Activated CD4-positive, alpha-beta T cell treated with anti-CD3 and anti-CD28 coated beads, Interleukin-2, amount 10 ng/mL, durations not matched to agents 7 days and 5 days (primary cell): ENCODE measurements at places on chromosomes 6 and 20.
A peak's percentile ranks its signal among the peaks of the same experiment; 100 is the strongest.

- DNase-seq, result no peak
These were observed 45.2 kb downstream of the BCKDHB start for GRCh38 chr6:80151635-80152034.

DNA sequence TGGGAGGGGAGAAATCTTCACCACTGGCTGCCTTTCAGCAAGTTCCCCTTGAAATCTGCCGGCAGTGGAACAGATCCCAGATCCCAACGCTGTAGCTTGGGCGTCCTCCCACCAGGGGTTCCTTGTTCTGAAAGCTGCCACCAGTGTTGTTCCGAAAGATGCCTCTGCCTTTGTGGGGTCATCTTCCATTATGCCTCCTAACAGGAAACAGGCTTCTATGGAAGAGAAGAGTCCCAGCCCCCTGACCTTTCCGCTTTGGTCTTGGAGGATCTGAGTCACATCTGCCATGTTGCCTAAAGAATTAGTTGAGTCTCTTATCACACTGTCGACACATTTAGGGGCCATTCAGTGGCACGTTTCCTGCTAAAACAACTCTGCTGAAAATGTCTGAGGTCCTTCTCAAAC lies 57.5 kb upstream of the NFATC2 start:
- DNase-seq, result no peak

- no peak for DNase-seq
These were observed 14.8 kb upstream of the MDGA1 start for GRCh38 chr6:37712508-37712907.

- DNase-seq, result no peak
These were observed 63.4 kb downstream of the SERAC1 start for GRCh38 chr6:158104696-158105095.

DNA sequence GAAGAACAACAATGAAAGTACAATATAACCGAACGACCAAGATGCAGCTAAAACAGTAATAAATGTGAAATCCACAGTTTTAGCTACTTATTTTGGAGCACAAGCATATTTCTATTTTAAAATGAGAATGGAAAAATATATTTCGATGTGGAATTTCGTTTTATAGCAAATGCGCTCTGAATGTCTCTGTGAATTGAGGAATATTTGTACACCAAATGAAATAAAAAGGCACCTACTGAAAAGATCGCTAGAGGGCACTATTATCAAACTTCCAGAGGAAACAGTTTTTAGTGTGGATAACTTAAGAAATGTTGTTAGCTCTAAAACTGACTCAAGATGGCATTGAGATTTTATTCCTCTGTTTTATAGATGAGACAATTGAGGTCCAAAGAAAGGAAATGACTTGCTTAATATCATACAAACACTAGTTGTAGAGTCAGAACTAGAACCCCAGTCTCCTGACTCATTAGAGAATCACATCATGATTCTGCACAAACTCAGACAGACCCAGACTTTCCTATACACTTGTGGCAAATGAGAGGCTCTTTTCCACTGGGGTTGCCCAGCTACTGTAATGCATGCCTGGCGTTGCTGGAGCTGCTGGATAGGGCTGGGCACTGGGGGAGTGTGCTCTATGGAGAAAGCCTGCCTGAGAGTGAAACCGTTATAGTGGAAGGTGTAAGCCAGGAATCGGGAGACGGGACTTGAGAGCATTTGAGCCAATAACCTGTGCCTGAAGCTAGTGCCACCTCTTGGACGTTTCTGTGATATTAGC lies 51.9 kb downstream of the GCLC start:
- DNase-seq, result no peak

DNA sequence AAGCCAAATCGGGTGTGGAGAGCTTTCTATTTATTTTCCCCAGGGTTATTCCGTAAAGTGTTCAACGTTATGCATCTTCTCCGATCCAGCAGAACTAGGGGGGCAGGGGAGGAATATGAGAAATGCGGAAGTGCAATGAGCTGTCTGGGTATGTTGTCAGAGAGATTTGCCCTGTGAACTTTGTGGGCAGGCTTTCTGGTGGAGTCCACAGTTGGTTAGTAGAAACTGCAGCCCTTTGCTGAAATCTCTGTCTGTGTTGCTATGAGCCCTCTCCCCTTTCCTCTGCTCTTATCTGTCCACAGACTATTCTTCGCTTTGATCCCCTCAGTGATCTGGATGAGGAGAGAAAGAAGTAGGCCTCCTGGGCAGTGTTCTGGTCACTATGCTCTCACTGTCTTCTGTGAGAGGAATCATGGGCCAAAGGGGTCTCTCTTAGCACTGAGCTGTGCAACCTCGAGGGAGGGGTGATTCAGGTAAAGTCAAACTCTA lies 158.9 kb upstream of the FUT9 start:
- no peak for DNase-seq

DNA sequence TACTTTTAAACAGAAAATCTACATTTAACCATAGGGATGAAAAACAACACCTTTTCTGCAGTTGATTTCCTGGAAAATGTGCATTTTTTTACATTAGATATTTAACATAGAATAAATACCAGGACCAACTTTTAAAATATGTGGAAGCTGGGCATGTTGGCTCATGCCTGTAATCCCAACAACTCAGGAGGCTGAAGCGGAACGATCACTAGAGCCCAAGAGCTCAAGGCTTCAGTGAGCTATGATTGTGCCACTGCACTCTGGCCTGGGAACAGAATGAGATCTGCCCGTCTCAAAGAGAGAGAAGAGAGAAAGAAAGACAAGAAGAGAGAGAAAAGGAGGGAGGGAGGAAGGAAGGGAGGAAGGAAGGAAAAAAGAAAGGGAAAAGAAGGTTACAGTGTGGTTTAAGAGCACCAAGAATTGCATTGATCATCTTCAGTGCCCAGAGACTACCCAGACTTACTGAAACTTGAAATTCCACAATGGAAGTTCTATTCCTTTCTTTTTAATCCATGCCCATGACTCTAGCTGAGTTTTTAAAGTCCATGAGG lies 189.4 kb upstream of the ARID1B start:
- DNase-seq, result no peak

DNA sequence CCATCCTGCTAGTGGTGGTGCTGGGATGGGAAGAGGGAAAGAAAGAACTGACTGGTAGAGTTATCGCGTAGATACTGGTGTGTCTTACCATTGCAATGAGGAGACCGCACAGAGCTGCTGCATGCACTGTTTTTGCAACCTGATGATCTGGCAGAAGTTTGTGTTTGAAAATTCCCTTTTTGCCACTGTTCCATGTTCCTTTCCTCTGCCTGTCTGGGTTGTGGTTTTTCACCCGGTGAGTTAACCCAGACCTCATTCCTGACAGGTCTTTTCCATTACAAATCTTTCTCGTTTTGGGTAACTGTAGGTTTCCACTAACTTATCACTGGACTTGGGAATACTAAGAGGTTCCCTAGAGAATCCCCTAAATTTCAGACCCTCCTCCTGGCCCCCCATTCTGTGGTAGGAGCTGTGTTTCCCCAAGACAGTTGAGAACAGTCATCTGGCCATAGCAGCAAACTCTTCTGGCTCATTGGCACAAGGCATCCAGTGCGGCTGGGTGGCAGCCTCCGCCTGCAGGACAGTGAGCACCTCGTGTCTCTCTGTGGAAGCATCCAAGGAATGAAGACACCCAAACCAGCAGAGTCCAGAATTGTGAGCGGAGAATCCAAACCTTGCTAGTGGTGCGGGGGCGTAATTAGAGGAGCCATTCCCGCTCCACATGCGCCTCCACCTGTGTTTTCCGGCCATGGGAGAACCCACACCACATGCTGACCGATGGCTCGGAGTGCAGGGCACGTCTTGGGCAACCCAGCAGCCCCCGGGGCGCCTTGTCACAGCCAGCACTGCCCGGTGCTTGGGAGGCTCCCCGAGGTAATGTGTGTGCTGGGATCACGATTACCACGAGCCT lies 32.8 kb downstream of the ERMARD start:
- DNase-seq, result no peak

DNA sequence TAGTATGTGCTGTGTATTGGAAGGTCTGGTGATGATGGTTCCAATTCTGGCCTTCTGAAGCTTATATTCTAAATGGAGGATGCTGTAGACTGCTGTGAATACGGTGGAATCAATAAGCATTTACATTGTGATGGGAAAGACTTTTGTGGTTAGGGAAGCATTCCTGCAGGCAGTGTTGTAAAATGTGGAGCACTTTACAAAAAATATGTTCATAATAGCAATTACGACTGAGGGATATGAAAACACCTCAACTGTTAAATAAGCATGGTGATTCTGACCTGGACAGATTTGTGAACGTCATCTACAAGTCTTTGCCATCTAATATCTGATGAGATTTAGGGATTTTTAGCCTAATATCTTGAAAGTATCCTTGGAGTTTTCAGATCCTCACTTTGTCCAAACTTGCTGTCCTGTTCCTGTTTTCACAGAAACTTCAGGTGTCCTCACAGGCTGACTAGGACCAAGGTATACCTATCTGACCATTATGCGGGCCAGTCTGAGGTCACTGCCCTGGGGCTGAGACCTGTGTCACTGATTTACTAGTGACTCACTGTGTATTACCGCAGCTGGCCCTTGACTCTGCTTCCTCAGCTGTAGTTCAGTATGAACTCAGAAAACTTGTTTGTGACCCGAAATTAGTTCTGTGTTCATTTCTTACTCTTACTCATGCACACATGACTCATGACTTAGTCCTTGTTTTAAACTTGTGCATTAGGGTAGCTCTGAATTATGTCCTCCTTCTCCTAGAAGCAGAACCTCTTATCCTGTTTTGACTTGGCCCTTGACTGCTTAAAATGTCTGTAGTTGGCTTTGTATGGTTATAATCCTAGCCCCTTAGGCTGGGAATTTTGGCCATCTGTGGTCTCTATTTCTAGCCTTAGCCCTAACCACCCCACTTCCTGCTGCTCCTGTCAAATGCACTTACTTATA lies 343.0 kb downstream of the CDKAL1 start:
- DNase-seq, result no peak

DNA sequence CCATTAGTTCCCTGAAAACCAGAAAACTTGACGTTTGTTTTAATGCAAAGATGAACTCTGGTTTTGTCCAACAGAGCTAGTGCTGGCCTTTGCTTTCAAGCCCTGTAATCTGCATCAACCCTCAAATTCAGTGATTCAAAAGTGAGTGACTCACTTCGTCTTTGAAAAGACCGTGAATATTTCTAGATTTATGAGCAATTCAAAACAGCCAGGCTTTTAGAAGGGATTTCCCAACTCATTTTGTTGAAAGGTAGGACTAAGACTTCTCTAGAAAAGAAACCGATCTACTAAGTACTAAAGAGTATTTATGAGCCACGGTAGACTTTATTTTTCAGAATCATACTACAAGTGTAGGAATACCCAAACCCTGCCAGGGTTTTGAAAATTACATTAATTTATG lies 121.5 kb downstream of the UST start:
- DNase-seq, result no peak

DNA sequence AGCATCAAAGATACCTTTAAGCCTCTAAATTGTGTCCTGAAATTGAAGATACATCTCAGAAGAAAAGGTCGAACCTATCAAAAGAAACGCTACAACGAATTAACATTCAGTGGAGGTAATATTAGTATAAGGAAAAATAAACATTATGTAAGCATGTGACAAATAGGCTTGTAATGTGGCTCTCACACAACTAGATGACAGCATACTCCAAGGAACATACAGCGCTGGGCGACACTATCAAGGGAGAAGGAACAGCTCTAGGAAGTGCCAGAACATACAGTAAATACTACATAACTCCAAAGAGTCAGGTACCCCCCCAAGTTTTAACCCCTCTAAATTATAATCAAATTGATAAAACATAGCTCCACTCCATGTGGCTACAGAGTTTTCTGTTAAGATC lies 103.5 kb downstream of the LAMP5 start:
- DNase-seq, result no peak

DNA sequence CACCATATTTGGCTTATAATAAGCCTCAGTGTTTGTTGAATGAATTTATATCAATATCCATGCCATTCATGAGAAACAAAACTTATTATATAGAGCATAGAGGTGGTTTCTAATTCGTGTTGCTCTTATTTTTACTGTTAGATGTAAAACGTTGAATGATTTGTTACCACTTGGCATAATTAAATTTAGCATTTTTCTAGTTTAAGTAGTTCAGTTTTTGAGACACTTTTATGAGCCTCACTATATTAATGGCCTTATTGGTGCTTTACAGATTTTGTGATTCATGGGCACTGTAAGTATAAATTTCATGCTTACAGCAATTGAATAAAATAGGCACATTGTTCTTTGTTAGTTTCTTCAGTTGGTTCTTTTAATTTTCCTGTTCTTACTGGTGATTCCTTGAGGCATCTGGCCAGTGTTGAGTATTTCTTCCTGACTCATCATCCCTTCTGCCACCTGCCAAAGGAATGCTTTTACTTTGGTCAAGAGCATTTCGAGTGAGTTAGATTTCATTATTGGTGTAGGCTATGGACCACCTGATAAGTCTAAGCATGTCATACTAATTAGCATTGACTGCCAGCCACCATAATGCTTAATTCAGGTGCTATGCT lies 34.8 kb downstream of the CDKAL1 start:
- DNase-seq, result no peak

DNA sequence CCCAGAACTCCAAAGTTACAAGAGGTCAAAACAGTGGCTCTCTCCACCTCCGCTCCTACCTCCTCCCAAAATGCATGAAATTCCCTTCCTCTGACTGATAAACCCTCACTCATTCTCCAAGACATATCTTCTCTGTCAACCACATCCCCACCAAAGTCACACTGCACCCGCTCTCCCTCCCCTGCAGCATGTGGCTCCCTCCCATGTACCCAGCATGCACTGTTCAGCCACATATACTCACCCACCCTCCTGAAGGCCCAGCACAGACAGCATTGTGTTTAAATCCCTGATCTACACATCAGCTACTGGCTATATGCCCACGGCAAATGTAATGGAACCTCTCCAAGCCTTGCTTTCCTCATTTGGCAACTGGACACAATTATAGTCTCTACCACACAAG lies 5.5 kb upstream of the POU5F1 start:
- DNase-seq, result no peak

- peak; percentile 43 for DNase-seq
These were observed 15.1 kb upstream of the TMEM217 start for GRCh38 chr6:37272834-37273566.

GRCh38 chr6:20939161-20939775 lies 405.0 kb downstream of the CDKAL1 start:
- DNase-seq, result no peak

- no peak for DNase-seq
These were observed 10.6 kb upstream of the SASH1 start for GRCh38 chr6:148332088-148332487.

- DNase-seq, result no peak
These were observed 118.6 kb upstream of the ASF1A start for GRCh38 chr6:118775381-118775780.
